Stimulated activated CD8-positive, alpha-beta memory T cell treated with anti-CD3 and anti-CD28 coated beads, Interleukin-7, amount 100 ng/mL, for 1 hour (primary cell): ENCODE measurements at places on chromosomes 12 and 14.

DNA sequence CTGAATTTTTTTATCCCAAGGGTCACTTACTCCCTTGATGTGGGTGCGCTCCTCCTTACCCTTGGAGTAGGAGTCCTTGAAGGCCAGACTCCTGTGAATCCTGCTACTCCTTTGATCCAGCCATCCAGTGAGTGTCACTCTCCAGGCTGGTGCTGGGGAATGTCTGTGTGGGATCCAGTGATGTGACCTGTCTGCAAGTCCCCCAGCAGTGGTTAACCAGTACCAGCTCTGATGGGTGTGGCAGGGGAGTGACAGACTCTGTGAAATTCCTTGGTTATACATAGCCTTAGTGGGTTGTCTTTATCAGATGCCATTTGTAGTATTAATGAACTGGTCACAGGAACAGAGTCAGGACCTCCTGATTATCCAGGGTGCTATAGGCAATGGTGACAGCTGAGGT, 409.5 kb upstream of the LMO3 start:
- DNase-seq: no peak

- DNase-seq: no peak
Measured at GRCh38 chr12:129162805-129163204, 309.5 kb downstream of the GLT1D1 start.

GRCh38 chr12:90020014-90020413, 311.4 kb upstream of the ATP2B1 start:
- no peak for DNase-seq

DNA sequence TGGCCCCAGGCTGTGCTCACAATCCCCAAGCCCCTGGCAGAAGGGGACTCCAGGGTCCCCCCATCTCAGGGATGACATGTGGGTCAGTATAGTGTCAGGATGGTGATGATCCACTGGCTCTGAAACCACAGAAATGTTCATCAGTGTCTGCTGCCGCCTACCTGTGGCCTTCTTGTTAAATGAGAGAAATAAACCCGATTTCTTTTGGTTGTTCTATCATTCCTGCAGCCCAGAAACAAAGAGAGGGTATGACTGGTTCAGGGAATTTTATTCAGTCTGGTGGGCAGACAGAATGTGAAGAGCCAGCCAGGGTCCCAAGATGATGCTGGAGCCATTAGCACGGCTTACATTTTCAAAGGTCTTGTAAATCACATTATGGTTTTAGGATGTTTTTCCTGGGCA, 86.6 kb downstream of the CRADD start:
- DNase-seq: no peak

DNA sequence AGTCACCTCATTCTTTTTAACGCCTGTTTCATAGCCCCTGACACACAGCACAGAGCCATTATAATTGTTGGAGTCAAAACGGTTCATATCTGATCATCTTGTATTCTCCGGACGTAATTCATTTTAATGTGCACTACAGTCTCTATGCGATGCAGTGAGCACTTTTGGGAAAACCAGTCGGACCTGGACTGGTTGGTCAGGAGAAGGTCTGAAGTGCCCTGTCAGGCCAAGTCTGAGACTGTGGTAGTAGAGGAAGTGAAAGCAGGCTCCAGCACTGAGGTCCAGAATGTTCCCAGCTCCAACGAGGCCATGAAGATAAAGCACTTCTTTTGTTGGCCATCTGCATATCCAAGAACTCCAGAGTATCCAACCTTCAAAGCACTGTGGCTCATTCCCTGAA, 117.1 kb upstream of the NCOR2 start:
- no peak for DNase-seq

DNA sequence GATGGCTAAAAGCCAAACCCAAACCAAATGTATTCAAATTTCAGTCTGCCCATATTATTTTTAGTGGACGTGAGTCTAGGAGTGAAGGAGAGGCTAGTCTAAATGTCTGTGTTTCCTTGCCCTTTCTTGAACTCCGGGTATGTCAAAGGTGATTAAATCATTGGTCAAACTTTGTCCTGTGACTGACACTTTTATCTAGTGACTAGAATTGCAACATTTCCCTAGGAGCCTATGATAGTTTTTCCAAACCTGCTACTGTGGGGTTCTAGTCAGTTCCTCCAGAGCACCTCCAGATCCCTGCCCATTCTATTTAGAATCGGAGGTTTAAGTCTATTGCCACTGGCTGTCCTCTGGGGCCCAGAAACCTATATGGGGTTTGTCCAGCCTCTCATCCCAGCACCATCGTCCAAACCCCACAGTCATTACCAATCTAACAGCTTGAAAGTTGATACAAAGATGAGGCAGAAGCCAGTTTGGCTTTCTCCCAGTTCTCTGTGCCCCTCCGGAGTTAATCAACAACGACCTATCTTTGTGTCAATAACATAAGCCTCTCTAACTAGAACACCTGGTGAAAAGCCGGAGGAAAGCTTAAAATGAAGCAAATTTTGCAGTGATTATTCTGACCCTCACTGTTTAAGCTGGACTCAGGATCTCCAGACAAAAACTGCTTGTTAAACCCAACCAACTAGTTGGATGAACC, 306.7 kb downstream of the ZFP36L1 start:
- DNase-seq: no peak

GRCh38 chr12:27119797-27120196, 37.4 kb upstream of the C12orf71 start:
- no peak for DNase-seq

GRCh38 chr12:98456041-98456440, 59.3 kb upstream of the TMPO start:
- no peak for DNase-seq

- DNase-seq: no peak
Measured at GRCh38 chr14:49615776-49616175, 4.7 kb downstream of the RPL36AL start.

- no peak for DNase-seq
Measured at GRCh38 chr14:68230950-68231717, 411.6 kb downstream of the RAD51B start.

GRCh38 chr14:105498430-105499255, 7.6 kb downstream of the TEDC1 start:
- DNase-seq: no peak

GRCh38 chr12:110697236-110697635, 8.3 kb upstream of the HVCN1 start:
- DNase-seq: no peak

GRCh38 chr14:78153064-78153341, 17.2 kb upstream of the NRXN3 start:
- no peak for DNase-seq

DNA sequence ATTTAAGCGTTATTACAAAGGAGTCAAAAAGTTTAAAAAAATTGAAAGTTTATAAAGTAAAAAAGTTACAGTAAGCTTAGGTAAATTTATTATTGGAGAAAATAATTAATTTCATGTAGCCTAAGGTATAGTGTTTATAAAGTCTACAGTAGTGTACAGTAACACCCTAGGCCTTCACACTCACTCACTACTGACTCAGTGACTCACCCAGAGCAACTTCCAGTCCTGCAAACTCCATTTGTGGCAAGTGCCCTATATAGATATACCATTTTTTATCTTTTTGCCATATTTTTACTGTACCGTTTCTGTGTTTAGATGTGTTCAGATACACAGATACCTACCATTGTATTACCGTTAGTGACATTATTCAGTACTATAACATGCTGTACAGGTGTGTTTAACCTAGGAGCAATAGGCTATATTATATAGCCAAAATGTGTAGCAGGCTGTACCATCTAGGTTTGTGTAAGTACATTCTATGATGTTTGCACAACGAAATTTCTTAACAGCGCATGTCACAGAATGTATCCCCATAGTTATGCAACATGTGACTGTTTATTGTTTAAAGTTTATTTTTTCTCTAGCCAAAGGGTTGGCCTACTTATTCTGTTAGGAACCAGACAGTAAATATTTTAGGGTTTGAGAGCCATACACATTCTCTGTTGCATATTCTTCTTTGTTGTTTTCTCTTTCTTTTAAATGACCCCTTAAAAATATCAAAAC, 155.5 kb downstream of the PCNX1 start:
- no peak for DNase-seq

DNA sequence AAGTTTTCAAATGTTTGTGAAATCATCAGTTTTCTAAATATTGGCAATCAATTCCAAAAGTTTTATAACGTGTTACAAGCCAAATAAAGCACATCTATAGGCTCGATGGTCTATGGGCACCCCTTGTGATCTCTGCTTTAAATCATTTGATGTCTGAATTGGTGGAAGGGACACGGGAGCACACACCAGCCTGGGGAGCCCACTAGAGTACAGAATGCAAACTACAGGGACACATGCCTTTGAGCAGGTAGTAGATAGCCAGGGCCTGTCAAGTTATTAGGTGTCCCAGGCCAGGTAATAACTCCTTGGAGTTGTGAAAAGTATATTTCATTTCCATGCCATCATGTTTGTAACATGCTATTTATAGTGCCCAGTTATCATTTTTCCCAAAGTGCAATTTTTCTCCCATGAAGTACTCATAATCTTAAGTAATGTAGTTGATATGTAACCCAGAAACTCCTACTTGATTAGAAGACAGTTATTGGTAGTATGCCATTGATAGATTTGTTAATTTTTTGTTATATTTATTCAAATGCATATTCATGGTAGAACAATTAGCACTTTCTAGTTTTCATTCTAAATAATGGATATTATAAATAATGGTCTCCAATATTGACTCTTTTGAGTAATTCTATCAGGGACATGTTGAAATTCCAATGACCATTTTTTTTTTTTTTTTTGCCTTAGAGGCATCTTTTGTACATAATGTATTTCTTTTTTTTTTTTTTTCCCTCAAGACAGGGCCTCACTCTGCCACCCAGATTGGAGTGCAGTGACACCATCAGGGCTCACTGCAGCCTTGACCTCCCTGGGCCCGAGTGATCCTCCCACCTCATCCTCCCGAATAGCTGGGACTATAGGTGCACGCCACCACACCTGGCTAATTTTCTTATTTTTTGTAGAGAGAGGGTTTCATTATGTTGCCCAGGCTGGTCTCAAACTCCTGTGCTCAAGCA, 96.9 kb upstream of the FGD4 start:
- DNase-seq: no peak

DNA sequence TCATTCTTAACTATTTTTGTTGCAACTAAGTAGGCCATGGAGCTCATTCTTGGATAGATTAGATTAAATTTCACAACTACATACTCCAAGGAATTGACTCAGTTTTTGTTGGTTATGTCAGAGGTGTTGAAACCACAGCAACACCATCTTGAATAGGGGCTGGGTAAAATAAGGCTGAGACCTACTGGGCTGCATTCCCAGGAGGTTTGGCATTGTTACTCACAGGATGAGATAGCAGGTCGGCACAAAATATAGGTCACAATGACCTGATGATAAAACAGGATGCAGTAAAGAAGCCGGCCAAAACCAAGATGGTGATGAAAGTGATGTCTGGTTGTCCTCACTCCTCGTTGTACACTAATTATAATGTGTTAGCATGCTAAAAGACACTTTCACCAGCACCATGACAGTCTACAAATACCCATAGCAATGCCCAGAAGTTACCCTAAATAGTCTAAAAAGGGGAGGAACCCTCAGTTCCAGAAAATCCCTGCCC, 20.9 kb downstream of the DMAC2L start:
- no peak for DNase-seq
